ENCODE measurements at places on chromosomes 4 and X. TPM values are rescaled to one million over a fixed set of nuclear protein-coding genes. Genes with fewer than 3 reads are reported as not detected.

HSFX1 gene
- total RNA-seq = 2.7 TPM

DGAT2L6 gene
- total RNA-seq = not detected

MCF2 gene
- total RNA-seq = 0.27 TPM

SPANXN3 gene
- not detected for total RNA-seq

CD40LG gene
- 0.15 TPM for total RNA-seq

CENPVL2 gene
- not detected for total RNA-seq

ALG13 gene
- 17.9 TPM for total RNA-seq

Data from left ventricle myocardium superior (tissue), 1 donor.